ENCODE measurements at places on chromosomes 3 and 15.

- DNase-seq = no peak
These were observed 249.8 kb downstream of the EDEM1 start for GRCh38 chr3:5437296-5437782.

GRCh38 chr3:25354071-25354470 is 74.0 kb upstream of the RARB start:
- no peak for DNase-seq

- DNase-seq = no peak
These were observed 67.2 kb upstream of the ATP2C1 start for GRCh38 chr3:130826516-130827182.

DNA sequence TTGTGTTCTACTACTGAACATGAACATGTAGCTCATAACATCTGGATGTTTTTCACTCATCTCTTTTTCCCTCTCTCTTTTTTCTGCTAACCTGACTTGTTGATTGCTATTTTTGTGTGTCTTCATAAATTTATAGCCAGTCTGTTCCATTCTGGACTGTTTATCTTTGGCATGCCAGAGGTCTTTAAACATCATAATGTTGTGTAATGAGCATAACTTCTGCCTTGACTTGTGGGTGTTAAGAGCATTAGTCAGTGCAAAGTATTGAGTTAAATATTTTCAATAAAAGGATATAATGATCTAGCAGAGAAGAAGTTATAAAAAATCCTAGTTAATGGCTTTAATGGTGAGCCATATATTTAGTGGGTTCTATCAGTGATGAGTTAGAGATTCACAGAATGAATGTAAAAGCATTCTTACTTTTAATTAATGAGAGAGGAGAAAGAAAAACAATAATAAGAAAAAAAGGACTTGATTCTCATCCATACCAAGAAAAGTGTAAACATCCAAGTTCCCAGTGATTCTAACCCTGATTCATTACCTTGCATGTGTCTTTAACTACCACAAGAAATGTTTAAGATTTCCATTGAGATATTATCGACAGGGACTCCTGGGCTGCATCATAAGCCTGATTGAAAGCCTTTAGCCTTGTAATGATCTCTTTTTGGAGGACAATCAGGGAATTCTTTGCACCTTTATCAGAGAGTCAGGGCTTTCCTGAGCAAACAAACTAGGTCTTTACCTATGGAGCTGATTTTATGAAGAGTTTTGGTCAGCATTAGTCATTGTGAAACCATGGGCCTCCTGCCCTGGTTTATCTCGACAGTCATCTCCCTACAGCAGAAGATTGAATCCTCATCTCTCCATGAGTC is 22.9 kb downstream of the MITF start:
- no peak for DNase-seq

DNA sequence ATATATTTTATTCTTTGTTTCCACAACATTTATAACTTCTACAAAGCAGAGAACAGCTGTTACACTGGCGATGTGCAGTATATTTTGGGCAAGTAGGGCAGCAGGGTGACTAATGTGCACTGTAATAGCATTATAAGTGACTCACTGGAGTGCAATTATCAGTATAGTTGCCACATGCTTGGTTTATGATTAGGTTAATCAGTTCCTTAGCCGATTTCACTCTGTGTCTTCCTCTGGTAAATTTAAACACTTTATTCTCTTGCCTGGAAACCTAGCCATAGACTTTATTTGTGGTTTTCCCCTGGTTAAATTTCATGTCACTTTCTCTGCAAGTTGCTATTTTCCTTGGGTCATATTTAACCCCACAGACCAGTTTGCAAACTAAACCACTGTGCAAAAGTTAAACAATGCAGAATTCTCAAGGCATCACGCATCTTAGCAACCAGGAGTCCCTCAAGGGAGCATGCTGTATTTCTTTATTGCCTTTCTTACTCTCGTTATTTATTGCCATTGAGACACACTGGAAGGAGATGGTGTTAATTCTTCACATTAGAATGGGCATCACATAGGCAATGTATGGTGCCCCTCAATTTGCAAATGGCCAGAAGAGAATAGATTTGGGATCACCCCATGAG is 690.2 kb upstream of the DPPA4 start:
- no peak for DNase-seq

GRCh38 chr3:162390891-162391290 is 894.3 kb downstream of the OTOL1 start:
- DNase-seq = no peak

- no peak for DNase-seq
These were observed 8.3 kb upstream of the VILL start for GRCh38 chr3:37982331-37982730.

GRCh38 chr3:24199300-24199699 is 254.2 kb downstream of the NR1D2 start:
- DNase-seq = no peak

DNA sequence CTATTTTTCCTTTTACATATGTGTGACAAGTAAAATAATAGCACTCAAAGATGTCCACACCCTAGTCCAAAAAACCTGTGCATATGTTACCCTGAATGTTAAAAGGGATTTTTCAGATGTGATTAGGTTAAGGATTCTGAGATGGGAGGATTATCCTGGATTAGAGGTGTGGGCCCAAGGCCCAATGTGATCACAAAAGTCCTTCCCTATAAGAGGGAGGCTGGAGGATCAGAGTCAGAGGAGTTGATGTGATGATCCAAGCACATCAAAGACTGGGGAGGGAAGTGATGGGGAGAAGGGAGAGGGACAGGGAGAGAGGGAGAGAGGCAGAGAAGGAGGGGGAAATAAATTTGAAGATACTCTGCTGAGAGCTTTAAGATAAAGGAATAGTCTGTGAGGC is 512.6 kb downstream of the PLOD2 start:
- no peak for DNase-seq

GRCh38 chr15:98433346-98433745 is 215.0 kb upstream of the IGF1R start:
- no peak for DNase-seq

- DNase-seq = no peak
These were observed 600.8 kb downstream of the FOXP1 start for GRCh38 chr3:70982700-70983140.

- DNase-seq = no peak
These were observed 8.2 kb upstream of the OCA2 start for GRCh38 chr15:28107111-28107903.

DNA sequence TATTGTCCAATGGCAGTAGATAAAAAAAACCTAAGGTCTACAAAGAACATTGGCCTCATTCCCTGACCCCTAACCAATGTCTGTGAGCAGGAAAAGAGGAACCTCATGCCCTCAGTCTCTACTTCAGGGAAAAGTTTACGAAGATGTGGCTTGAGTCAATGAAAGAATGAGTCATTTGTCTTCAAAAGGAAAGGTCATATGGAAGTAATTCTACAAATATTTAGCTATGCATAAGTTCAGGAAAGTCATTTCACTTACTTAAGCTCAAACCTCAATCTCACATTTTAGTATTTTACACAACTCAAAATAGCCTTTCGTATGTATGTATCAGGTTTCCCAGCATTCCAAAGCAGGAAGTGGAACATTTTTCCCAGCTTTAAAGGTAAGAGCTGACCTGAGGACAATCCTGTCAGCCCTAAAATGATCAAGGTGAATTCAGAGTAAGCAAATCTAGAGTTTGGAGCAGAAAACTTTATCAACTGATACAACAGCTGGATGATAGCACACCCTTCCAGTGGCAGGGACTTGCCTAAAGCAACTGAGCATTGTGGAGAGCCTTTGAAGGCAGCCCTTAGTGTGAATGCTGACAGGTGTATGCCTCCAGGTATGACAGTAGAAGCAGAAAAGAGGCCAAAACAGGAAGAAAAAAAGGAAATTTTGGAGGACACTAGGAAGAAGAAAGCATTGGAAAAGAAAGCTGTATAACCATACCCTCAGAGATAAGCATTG is 53.9 kb upstream of the ACKR4 start:
- DNase-seq = no peak

- DNase-seq = peak; percentile 31
These were observed 7.9 kb upstream of the BCL2A1 start for GRCh38 chr15:79978655-79979514.

DNA sequence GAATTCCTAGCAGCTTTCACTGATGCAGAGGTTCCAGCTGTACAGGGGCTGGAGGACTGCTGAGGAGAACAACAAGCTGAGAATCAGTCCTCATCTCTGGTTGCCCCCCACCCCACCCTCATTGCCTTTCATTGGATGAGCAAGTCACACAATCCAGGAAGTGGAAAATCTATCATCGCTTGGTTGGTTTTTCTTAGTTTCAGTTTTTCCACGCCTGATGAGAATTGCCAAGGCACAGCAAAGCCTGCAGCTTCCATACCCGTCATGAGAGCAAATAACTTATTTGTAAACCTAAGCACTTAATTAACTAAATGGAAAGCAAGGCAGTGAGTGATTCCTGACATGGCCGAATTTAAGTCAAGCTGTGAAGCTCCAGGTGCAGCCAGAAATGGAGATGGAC is 21.4 kb upstream of the LIPC start:
- DNase-seq = no peak

DNA sequence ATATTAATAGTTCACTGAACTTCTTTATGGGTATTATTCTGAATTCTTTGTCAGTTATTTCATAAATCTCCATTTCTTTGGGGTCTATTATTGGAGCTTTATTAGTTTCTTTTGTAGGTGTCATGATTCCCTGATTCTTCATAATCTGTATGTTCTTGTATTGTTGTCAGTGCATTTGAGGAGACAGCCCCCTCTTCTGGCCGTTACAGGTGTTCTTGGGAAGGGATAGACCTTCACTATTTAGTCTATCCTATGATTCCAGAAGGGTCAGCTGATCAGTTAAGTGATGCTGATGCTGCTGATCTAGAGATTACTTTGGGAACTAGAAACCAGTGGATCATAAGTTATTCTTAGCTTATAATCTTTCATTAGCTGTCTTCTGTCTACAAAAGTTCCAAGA is 34.9 kb downstream of the TMEM39A start:
- no peak for DNase-seq

GRCh38 chr3:52153389-52154096 is 680 bp downstream of the POC1A start:
- DNase-seq = peak; percentile 33

DNA sequence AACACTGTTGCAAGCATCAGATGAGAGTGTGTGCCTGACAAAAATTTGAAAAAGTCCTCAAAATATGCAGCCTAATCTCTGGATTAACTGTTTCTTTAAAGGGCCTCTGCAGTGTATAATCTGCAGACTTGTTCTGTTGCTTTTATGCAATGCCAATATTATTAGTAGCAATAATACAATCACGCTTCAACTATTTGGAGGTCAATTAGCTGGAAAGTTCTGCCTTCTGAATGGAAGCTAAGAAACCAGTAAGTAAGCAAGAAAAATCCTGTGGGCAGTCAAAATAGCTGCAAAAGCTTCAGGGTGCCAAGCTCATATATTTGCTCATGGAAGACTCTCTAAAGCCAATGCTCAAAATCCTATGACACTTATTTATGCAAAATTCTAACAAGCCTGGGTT is 153.2 kb upstream of the NR2F2 start:
- no peak for DNase-seq

DNA sequence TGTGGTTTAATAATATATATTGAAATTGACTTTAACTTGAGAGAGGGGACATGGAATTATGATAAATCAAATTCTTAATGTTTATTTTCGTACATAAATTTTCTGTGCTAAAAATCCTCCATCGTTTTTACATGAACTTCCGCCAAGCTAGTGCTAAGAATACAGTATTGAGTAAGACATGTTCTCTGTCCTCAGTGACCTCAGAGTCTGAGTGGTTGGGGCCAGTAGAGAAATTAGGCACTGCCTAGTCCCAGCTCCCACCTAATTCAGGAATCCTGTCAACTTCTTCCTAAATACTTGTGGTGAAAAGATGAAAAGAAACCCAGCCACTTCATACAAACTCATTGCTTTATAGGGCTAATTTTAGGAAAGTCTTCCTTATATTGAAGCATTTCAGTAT is 110.3 kb downstream of the PPP2R3A start:
- no peak for DNase-seq

- DNase-seq = no peak
These were observed 70.7 kb downstream of the SSR3 start for GRCh38 chr3:156483961-156484787.

DNA sequence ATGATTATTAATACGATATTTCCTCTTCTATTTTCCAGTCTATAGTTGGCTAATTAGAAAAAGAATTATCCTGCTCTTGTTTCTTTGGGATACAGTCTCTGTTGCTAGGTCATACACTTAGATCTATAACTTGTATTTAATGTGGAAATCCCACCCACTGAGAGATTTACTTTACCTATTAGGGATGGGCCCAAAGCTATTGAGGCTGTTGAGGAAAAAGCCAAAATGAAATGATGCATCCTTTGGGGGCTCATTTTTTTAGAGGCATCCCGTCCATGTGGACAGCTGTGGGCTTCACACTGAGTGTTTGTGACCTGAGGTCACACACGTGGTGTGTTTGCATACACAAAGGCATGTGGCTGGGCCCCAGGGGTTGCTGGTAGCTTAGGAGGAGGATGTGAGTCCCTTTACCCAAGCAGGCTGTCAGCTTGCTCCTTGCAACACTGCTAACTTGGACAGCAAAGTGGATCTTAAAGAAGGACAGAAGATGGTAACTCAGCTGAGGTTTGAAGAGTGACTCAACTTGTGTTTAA is 477.4 kb downstream of the AGBL1 start:
- DNase-seq = no peak

DNA sequence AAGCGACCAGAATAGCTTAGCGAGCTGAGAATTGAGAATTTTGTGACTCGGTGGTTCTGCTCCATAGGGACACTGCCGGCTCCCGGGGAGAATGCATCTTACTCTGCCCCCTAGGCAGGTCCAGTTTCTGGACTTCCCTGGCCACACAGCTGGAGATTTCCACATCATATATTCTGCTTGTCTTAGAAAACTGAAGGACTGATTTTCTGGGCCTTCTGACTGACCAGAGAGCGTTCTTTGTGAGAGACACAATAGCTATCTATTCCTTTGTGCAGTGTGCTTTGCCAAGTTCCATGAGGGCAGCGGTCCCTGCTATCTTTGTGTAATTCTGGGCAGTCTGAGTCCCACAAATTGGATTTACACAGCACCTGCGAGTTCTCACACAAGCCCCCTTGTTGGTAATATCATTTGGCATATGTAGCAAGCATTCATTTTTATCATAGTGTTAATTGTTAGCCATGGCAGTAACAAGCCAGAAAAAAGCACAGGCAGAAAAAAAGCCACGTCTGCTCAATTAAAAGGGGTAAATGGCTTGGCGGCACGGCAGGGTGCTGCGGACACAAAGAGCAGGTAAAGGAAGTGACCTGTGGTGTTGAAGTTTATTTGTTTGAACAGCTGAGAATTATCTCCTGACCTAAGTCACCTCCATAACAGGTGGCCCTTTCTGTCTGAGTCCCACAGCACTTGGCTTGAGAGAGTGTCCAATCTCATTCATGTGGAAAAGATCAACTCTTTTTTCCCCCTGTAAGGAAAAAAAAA is 688.7 kb downstream of the TUSC7 start:
- DNase-seq = no peak

All from testis (tissue), 5 donors.